Aorta (tissue), 5 donors: ENCODE measurements at places on chromosomes 6 and 20.

DNA sequence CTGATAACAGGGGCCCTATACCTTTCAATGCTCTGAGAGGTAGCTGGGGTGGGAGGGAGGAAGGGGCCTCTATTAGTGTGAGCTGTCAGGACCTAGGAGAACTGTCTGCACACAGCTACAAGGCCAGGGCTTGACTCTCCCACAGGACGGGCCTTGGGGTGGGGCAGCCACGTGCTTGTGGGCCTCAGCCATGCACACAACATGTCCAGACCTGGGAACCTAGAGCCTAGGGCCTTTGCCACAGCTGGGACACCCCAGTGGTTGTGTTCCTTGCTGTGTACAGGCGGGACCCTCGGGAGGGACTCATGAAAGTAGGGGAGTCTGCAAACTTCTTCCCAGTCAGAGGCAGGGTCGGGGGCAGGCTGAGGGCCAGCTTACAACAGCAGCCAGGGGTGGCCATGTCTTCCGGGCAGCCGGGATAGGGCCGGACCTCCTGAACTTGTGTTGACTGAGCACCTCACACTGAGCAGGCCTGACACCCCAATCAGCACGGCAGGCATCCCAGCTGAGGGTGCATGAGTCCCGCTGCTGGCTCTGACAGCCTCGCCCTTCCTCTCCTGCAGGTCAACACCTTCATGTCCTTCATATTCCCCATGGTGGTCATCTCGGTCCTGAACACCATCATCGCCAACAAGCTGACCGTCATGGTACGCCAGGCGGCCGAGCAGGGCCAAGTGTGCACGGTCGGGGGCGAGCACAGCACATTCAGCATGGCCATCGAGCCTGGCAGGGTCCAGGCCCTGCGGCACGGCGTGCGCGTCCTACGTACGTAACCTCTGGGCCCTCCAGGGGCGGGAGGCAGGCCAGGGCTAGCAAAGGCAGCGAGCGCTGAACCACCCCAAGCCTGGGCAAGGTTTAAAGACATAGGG lies 41.9 kb upstream of the MRGBP start:
- DNase-seq: peak; percentile 31

- no peak for DNase-seq
Measured at GRCh38 chr20:47773371-47773786, 11.9 kb downstream of the SULF2 start.

DNA sequence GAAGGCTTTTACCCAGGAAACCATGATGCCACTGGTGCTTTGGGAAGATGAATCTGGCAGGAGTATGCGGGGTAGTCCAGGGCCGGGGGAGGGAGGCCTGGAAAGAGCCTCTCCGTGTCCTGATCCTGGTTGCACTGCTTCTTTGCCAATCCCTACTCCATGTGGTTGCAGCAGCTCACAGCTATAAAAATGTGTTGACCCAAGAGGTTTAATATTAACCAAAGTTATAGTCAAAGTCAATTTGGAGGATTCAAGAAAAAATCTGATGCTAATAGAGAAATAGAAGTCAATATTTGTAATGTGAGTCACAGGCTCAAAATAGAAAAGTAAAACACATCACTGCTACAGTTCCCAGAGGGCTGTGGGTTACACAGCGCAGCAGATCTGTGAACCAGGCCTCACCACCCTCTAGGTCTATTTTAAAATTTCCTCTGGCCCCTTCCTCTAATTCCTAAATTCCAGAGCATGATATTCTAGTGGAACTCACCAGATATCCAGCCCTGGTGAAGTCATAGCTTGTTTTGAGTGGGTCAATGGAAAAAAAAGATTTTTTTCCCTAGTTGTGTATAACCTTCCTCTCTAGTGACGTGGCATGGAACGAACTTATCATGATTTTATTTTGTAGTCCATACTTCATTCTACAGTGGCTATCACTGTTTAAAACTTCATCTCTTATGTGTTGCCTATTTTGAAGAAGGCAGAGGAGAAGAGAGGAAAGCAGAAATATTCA lies 63.2 kb upstream of the BMP2 start:
- no peak for DNase-seq

DNA sequence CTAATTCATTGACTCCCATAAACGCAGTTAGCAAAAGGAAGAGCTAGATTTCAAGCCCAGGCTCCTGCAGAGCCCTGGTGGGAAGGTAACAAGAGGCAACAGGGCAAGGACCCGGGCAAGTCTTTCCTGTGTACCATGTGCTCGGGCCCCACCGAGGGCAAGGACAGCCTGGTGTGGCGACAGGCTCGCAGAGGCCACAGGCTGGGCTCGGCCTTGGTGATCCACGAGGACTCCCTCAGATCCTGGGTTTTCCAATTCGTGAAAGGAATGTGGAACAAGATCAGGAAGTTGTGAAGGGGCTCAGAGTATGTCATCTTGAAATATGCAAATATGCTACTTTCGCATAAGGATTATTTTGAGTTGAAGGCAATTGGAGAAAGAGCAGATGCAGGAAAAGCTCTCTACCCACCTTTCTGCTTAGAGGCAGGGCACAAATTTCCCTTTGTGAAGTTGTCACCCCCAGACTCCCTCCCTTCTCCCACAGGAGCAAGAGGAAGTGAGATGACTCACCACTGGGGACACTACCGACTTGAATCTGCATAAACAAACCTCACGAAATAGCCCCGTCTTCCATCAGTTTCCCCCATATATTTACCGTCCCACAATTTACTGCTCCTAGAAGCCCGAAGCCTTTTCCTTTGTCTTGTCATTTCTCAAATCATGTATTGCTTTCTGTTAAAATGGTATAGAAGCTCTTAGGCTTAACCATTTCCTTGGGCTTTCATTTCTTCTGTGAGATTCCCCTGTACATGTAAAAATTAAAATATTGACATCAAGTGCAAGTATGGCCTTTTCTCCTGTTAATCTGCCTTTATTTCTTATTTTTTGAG lies 79.0 kb downstream of the PSMG4 start:
- DNase-seq: no peak

- no peak for DNase-seq
Measured at GRCh38 chr6:42099340-42100028, 42.9 kb downstream of the C6orf132 start.
